ENCODE measurements at places on chromosomes 3 and 15.

- DNase-seq, result no peak
These were observed 24.0 kb downstream of the TKT start for GRCh38 chr3:53231532-53232511.

- DNase-seq, result no peak
These were observed 11.6 kb downstream of the FAM162A start for GRCh38 chr3:122395582-122395981.

GRCh38 chr3:106824856-106825255 is 552.4 kb upstream of the CCDC54 start:
- DNase-seq, result peak; percentile 37

- no peak for DNase-seq
These were observed 2.0 kb upstream of the BAHD1 start for GRCh38 chr15:40438712-40439111.

- peak; percentile 99 for DNase-seq
These were observed 72.1 kb downstream of the LRIG1 start for GRCh38 chr3:66428733-66429132.

DNA sequence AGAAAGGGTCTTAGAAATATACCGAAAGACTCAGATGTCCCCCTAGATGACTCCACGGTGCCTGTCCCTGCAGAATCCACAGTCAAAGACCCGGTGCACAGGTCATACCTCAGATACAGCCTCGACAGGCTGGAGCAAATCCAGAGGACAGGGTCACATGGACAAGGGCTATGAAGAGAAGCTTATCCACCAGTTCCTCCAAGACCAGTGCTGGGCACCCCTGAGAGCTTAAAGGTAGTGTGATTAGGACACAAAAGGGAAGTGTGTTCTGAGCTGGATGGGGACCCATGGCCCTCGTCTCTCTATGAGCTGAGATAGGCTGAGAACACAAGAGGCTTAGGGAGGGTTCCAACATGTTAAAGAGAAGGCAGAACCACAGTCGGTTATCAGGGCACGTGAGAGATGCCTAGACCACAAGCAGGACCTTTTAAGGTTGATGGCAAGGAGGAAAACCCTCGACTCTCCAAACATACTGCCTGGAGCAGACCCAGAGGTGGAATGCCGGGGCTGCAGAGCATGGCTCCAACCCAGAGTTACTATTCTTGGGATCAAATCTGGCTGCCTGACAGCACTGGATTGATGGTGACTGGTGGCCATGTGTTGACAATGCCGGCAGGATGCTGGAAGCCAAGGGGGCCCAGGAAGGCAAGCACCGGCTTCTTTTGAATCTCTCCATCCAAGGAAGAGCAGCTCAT is 46.9 kb downstream of the ADCY5 start:
- no peak for DNase-seq

DNA sequence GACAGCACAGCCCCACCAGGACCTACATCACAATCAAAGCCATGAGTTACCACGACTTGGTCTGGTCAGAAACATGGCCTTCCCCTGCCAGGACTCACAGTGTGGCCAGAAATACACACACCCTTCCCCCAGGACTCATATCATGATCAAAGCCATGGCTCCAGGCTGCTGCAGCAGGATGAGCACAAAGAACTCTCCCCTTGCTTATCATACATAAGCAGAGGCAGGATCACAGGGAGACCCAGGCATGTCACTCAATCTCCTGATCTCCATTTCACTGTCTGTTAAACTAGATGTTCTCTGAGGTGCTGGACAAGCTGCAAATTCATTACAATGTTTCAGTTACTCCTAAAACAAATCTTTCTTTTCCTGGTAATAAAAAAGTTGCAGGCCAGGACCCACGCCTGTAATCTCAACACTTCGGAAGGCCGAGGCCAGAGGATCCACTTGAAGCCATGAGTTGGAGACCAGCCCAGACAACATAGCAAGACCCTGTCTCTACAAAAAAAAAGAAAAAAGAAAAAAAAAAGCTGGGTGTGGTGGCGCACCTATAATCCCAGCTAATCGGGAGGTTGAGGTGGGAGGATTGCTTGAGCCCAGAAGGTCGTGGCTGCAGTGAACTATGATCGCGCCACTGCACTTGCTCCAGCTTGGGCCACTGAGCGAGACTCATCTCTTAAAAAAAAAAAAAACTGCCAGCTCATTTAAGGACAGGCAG is 1.2 kb downstream of the PFKFB4 start:
- no peak for DNase-seq

GRCh38 chr3:48788544-48789162 is 59.0 kb downstream of the PRKAR2A start:
- DNase-seq, result no peak

DNA sequence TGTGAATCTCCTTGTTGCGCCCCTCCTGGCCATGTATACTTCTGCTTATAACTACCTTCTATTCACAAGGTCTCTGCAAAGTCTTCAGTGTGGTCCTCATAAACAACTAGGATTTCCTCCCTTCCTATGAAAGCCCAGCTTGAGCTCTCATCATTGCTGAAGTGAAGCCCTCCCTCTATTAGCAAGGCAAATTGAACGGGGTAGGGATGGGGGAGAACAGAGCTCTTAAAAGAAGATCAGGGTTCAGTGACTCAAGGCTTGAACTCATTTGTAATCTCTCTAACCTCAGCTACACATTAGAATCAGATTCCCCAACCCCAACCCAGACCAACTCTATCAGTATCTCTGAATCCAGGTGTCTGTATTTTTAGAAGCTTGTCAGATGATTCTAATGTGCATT is 88.3 kb upstream of the ST8SIA2 start:
- DNase-seq, result no peak

DNA sequence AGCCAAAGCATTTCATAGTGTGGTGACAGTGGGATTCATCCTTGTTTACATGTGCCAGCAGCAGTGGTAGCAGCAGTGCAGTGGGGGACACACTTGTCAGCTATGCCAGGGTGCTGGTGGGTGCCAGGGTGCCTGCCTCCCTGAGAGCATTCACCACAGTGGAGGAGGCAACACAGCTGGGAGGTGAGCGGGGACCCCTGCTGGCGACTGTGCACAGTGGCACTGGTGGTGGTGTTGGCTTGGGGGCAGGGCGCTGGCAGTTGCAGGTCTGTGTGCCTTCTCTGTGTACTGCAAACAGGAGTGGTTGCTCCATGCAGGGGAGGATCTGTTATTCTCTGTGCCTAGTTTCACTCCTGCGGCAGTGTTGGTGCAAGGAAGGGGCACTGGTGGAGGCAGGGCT is 41.2 kb downstream of the CEP63 start:
- DNase-seq, result no peak

Data from fibroblast of skin of right quadriceps (primary cell).